ENCODE measurements at places on chromosomes 3 and 15.

GRCh38 chr3:164806188-164806587, 272.1 kb downstream of the SI start:
- no peaks in the 10 kb centered on the region for H3K4me1 ChIP-seq
- H3K4me3 ChIP-seq, result no peak overlapping the region
- DNase-seq, result no peak

GRCh38 chr15:98144388-98144787, 183.9 kb downstream of the ARRDC4 start:
- no peaks in the 10 kb centered on the region for H3K4me1 ChIP-seq
- H3K27me3 ChIP-seq, result no peaks in the 10 kb centered on the region
- H3K27ac ChIP-seq, result no peak overlapping the region
- no peaks in the 10 kb centered on the region for H3K36me3 ChIP-seq

DNA sequence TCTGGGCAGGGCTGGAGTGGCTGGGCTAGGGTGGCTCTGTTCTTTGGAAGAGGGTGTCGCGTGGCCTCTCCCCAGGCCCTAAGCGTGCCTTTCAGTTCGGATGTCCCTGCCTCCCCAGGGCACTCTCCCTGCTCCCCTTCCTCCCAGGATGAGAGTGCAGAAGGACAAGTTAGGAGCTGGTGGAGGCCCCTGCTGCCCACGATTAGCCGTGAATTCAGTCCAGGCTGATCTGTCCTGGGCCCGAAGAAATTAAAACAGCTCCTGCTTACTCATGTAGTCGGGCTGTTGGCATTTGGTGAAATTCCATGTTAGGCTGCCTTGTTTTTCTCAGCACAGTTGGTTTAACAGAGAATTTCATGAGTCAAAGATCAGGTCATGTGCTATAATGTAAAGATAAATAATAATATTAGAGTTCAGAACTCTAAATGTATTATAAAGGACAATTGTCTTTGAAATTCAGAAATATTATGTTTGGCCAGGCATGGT, 24.5 kb downstream of the NIPA1 start:
- peaks cover 5% of the 10 kb centered on the region for H3K36me3 ChIP-seq
- no peaks in the 10 kb centered on the region for H3K27me3 ChIP-seq
- H3K4me3 ChIP-seq, result no peak overlapping the region

DNA sequence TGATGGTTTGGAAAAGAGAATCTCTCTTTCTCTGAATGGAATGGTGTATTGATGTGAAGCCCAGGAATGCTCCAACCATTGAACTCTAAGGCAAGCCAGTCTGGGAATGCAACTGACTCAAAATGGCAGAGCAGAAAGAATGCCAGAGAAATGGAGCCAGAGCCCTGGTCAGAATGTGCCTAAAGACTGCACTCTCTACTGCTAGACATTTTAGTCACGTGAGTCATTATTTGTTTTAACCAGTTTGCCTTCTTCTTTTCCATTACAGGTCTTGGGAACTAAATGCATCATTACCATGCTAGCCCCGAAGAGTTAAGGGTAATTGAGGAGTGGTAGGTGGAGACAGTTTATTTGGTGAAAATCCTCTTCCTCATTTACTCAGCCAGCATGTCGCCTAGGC, 67.3 kb upstream of the TRIM42 start:
- H3K27me3 ChIP-seq, result no peaks in the 10 kb centered on the region
- H3K27ac ChIP-seq, result no peak overlapping the region
- H3K4me1 ChIP-seq, result no peaks in the 10 kb centered on the region

DNA sequence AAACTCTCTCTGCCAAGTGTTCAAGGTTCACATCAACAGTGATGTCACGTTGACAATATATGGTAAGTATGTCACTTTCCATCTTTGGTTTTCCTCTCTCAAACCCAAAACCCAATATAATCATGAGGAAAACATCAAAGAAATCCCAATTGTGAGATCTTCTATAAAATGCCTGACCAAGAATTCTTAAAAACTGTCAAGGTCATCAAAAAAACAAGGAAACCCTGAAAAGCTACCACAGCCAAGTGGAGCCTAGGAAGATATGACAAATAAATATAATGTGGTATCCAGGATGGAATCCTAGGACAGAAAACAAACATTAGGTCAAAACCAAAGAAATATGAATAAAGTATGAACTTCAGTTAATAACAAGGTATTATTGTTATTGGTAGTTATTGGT, 85.2 kb upstream of the CCDC39 start:
- H3K4me3 ChIP-seq, result no peak overlapping the region
- no peak overlapping the region for H3K27ac ChIP-seq
- no peaks in the 10 kb centered on the region for H3K4me1 ChIP-seq
- no peaks in the 10 kb centered on the region for H3K27me3 ChIP-seq

DNA sequence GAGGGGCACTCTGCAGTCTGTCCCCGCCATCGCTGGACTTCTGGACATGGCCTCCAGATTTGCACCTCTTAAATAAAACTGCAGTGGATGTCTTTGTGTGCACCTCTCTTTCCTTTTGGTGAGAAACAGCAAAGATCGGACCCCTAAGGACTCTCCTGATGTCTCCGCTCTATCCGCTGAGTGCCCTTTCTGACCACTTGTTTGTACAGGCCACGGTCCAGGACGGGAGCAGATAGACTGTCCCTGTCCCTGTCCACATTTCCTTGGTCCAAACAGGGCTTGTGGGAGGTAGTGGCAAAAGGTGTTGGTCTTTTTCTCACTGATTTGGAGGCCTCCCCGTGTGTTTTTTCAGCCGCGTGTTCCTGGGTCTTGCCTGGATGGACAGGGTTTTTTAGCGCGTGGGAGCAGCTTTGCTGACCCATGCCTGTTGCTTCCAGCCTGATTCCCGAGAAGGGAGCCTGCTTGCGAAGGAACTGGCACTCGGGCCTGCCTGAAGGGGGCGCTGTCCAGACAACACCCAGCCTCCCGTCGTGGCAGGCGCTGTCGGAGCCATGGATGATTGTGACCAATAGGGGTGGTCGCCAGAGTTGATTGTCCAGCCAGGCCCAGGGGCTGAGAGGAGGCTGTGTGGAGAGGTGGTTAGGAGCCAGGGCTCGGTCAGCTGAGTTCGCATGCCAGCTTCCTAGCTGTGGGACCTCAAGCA, 13.2 kb upstream of the STAB1 start:
- H3K27ac ChIP-seq, result no peak overlapping the region
- DNase-seq, result no peak
- peaks cover 22% of the 10 kb centered on the region for H3K36me3 ChIP-seq
- no peaks in the 10 kb centered on the region for H3K27me3 ChIP-seq
- H3K4me3 ChIP-seq, result no peak overlapping the region

DNA sequence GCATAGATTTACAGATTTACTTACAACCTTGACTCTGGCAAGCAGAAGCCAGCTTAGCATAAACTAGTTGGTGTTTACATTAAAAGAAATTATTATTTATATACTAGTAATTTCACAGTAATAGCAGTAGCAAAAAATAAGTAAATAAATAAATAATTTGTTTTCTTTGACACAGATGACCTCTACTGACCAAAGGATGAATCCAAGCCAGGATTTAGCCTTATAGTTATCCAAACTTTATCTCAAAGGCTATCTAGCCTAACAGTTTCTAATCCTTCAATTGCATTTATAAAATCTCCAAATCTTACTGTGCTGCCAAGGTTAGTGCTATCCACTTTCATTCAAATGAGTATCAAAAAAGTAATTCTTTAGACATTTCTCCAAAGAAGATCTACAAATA, 64.3 kb downstream of the FRMD5 start:
- peaks cover 29% of the 10 kb centered on the region for H3K27me3 ChIP-seq
- no peak overlapping the region for H3K4me3 ChIP-seq
- no peaks in the 10 kb centered on the region for H3K4me1 ChIP-seq
- no peak for DNase-seq

- H3K4me3 ChIP-seq, result no peak overlapping the region
- H3K27ac ChIP-seq, result no peak overlapping the region
- no peak for DNase-seq
- no peaks in the 10 kb centered on the region for H3K27me3 ChIP-seq
- H3K4me1 ChIP-seq, result no peaks in the 10 kb centered on the region
These were observed 1043.6 kb downstream of the DIPK2A start for GRCh38 chr3:145015253-145015652.

DNA sequence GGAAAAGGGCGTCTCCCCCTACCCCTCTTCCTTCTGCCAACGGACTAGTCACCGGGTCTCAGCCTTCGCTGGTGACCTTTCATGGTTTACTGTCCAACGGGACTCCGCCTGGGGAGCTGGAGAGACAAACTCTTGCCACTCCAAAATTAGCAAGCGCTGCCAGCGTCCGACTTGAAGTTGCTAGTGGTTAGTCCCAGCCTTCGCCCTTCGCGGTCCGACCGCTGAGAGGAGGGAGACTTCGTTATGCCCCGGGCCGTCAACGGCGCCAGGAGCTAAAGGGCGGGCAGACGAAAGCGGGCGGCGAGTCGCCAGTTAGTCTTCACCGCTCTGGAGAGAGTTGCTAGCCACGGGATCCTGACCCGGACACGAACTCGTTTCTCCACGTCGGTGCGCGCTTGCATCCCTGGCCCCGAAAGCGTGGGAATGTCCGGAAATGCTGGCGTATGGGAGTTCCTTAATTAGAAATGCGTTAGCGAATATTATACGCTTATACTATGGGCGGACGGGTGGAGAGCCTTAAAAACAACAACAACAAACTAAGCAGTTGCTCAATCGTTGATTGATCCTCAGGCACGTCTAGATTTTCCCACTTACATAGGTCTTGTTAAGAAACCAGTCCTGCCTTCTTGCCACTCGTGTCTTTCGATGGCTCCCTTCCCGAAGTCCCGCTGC, 716 bp downstream of the SMC4 start:
- peak overlapping the region; percentile 99 for H3K27ac ChIP-seq
- peaks cover 3% of the 10 kb centered on the region for H3K27me3 ChIP-seq
- H3K4me3 ChIP-seq, result peak overlapping the region; percentile 94
- peaks cover 47% of the 10 kb centered on the region for H3K36me3 ChIP-seq
- DNase-seq, result peak; percentile 65

GRCh38 chr3:144114767-144115166, 143.1 kb downstream of the DIPK2A start:
- no peak overlapping the region for H3K4me3 ChIP-seq
- H3K27ac ChIP-seq, result no peak overlapping the region
- DNase-seq, result no peak

- peaks cover 29% of the 10 kb centered on the region for H3K27me3 ChIP-seq
- no peaks in the 10 kb centered on the region for H3K36me3 ChIP-seq
- DNase-seq, result no peak
- H3K4me1 ChIP-seq, result peaks cover 10% of the 10 kb centered on the region
These were observed 151.4 kb downstream of the CHDH start for GRCh38 chr3:53694666-53695323.
